ENCODE measurements at places on chromosomes 5 and 9.

- peak; percentile 90 for DNase-seq
Measured at GRCh38 chr9:133144142-133144903, 19.4 kb downstream of the GBGT1 start.

DNA sequence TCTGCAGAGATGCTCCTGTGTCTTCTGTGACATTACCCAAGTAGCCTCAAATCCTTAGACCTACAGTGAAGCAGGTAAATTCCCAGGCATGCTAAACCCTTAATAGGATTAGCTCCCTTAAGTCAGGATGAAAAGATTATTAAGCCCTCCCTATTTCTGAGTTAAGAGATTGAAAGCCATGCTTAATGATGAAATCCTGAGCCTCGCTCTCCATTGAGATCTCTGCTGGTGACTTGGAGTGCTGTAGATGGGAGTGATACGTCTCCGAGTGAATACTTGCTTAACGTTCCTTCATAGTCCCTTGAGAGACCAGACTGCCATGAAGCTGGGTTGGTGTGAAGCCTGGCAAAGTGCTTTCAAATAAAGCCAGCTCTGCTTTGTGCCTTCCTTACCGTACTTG lies 34.2 kb downstream of the AOPEP start:
- no peak for DNase-seq

DNA sequence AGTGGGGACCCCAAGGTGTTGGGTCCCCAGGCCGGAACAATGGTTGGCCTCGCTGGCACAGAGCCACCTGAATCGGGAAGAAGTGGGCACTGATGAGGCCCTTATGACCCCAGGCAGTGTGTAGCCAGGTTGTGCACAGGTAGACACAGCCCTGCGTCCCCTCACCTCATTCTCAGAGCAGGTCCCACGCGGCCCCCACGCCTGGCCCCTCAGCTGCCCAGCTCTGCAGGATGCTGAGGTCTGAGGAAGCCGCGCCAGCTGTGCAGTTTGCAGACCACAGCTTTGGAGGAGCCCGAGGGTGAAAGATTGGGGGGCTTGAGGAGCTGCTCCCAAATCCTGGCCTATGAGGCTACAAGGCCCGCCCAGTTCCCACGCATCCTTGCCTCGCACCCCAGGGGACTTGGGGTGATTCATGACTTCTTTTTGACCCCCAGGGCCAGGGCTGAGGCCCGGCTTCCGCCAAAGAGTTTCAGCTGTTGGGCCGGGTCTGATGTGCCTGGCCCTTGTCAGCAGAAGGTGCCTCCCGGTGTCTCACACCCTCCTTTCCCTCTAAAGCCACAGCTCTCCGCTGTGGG lies 87.8 kb upstream of the PHYKPL start:
- no peak for DNase-seq

- DNase-seq: no peak
Measured at GRCh38 chr5:84433461-84433860, 48.8 kb upstream of the EDIL3 start.

DNA sequence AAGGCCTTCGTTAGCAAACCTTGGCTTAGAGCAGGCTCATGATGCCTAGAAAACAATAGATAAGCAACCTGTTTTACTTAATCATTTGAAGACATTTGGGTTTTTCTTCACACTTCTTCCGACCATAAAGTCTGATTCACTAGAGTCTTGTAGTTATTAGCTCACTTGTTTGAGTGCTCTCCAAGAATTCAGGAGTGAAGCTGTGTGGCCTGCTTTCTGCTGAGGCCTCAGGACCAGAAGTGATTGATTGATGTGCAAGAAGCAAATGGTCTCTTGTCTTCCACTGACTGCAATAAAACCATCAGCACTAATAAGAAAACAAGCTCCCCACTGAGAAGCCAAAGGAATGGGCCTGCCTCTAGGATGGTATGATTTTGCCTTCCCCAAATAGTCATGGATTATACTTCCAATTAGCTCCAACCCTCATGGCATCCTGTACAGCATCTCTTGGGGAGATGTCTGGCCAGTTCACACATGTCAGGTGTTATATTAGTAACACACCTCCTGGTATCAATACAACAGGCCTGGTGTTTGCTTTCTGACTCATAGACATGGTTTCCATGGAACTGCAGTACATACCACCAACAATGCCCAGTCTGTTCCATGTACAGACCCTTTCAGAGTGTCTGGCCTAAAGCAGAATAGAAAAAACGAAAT lies 317.6 kb downstream of the CWC27 start:
- DNase-seq: no peak

DNA sequence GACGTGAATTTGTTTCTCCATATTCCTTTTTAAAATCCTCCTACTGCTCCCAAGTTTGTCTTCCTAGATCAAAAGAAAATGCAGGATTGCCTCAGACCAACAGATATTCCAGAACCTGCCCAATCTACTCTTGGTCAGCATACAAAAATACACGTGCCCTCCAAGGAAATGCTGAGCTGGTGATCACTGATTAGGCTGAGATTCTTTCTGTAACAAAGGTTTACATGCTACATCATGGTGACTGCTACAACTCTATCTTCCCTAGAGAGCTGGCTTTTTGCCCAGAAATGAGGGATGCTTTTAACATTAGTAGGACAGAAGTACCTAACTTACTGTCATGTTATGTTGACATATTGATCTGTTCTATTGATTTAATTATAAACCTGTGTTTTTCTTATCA lies 35.5 kb downstream of the OR2Y1 start:
- DNase-seq: no peak

DNA sequence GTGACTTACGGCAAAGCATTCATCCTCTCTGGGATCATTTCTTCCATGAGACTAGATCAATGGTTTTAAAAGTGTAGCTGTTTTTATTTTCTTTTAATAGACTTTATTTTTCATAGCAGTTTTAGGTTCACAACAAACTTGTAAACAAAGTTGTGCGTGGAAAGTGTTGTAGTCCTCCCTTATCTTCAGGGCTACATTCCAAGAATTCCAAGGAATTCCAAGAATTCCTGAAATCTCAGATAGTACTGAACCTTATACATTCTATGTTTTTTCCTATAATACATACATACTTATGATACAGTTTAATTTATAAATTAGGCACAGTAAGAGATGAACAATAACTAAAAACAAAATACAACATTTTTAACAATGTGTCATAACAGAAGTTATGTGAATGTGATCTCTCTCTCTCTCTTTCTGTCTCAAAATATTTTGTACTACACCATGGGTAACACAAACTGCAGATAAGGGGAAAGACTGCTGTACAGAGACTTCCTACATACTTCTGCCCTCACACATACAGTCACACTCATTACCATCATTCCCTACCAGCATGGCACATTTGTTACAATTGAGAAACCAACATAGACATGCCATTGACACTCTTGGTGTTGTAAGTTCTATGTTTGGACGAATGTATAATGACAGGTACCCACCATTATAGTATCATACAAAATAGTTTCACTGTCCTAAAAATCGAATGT lies 1933.2 kb upstream of the WWC1 start:
- DNase-seq: no peak

DNA sequence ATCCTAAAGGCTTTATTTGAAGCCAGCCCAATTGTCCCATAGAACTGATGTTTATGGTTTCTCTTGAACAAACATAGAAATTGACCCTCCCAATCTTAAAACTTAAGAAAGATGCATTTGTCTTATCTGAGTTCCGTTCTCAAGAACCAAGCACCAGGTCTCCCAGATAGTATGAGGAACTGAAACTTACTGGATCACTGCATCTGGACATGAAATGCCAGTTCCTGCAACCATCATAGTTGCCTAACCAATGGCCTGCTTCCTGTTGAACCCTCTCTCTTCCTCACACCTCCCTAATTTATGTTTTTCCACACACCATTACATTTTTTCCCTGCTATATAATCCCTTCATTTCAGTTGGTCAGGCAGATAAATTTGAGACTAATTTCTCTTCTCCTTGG lies 478.9 kb downstream of the HTR1A start:
- no peak for DNase-seq

DNA sequence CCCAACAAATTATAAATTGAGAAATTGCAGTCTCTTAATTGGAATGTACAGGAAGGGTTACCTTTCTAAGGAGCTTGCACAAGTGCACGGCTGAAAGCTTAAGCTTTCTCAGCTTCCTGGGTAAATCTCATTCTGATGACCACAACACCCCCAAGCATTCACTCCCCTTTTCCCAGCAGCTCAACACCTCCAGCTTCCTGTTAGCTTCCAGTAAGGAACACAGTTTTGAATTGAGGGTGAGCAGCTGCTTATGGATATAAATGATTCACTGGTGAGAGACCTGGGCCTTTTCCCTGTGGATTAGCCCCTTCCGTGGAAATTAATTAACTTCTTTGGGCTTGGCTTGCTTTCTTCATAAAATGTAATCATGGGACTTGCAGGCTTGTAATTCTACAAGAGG lies 101.2 kb downstream of the SLC28A3 start:
- no peak for DNase-seq

DNA sequence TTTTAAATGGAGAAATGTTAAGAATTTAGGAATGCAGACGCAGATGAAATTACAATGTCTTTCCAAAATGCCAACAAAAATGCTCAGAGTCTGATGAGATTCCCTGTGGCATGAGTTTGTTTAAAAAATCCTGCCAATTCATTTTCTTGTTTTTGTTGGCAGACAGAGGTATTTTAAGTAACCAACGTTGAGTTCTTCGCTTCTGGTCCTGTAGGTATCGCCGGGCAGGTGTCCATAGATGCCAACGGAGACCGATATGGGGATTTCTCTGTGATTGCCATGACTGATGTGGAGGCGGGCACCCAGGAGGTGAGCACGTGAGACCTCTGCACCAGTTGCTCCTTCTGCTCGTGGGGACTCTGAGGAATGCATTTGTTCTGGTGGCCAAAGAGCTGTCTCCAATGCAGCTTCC lies 69.4 kb downstream of the NPR3 start:
- DNase-seq: no peak

DNA sequence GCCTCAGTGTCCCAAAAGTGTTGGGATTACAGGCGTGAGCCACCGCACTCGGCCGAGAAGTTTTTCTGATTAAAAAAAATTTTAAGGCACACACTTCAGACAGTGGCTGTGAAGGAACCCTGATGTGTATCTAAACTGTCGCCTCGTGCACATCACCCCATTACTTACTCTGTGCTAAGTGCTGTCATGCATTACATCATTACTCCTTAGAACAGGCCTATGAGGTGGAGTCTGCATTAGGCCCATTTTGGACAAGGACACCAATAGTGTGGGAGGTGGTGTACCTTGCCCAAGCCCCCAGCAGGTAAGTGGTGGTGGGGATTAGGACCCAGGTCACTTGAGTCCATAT lies 3.8 kb upstream of the CDHR2 start:
- DNase-seq: no peak

DNA sequence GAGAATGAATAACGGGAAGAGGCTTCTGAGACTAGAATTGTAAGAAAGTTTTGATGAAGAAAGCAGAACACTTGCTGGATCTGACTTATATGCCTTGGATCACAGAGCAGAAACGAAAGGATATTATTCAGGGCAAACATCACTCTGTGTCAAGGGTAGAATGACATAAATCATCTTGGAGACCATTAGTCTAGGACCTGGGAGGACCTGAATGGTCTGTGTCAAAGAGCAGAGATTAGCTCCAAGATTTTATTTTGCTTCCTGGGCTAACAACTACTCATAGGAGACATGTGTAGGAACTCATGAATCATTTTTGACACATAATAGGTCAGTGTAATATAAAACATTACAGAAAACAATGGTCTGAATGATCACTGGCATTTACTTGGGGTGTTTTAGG lies 417.9 kb downstream of the SLCO4C1 start:
- DNase-seq: no peak

GRCh38 chr9:119368681-119369581 lies at the start of gene BRINP1:
TSS of gene BRINP1 (minus strand) at chr9:119369435. CDS start at chr9:119313355, 56,080 bp downstream.
- peak; percentile 1 for DNase-seq

GRCh38 chr9:117706421-117707116 lies 2.4 kb downstream of the TLR4 start:
- DNase-seq: no peak

DNA sequence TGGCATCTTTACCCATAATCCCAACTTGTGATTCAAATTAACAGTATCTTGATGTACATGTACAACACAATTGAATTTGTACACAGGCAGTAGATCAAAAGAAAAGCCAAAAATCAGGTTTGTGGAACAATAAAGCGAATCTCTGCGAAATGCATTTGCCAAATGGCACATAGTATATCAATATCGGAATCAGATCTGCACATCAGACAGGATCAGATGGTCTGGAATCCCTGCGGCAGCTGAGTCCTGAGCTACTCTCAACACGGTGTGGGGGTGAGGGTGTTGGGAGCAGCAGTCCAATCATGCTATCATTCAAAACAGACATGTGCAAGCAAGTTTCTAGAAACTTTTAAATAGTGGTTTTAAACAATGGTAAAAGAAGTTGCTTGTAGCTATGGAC lies 358.3 kb downstream of the SEMA5A start:
- no peak for DNase-seq
